ENCODE measurements at places on chromosomes 12 and 14. TPM values are rescaled to one million over a fixed set of nuclear protein-coding genes. Genes with fewer than 3 reads are reported as not detected.
A peak's percentile ranks its signal among the peaks of the same experiment; 100 is the strongest.

- no peak for DNase-seq
These were observed 37.2 kb downstream of the RAN start for GRCh38 chr12:130909111-130909510.

Gene PMCH
- not detected for total RNA-seq

DNA sequence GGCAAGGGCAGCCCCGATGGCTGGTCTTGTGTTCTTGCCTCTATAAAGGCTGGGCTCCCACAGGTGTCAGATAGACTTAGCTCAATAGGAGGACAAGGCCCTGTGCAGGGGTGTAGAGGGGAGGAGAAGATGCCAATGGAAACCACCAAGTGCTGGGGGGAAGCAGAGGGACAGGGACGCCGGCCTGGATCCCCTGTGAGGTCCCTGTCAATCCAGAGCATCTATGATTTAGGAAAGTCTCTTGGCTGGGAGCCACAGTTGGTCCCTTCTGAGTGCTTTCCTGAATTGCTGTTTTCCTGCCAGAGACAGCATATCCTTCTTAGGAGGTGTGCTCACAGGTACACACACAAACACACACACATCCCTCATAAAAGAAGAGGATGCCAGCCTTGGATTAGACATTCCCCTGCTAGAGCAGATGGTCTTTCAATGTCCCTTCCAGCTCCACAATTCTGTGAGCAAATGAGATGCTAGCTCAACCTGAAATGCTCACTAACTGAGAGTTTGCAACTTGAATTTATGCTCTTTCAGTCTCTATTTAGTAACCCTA is 62.7 kb downstream of the TTC7B start:
- no peak for DNase-seq

GRCh38 chr12:121781484-121781997 is 11.9 kb downstream of the RHOF start:
- peak; percentile 38 for DNase-seq

- no peak for DNase-seq
These were observed 905.0 kb upstream of the ATXN7L3B start for GRCh38 chr12:73632661-73633060.

DNA sequence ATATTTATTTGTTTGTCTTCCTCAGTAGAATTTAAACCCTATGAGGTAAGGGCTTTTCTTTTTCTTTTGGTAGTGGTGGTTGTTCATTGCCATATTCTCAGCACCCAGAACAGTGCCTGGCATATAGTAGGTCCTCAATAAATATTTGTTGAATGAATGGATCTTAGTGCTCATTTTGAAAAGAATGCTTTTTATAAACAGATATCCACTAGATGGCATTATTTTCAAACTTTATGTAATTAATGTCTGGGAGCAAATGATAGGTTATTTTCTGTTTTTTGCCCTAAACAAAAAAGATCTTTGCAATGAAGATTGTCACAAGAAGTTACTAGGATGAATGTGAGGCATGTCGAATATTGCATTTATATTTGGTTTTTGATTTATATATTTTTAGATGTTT is 64.1 kb downstream of the RAD51B start:
- DNase-seq: no peak

Gene KLRC2
- not detected for total RNA-seq

DNA sequence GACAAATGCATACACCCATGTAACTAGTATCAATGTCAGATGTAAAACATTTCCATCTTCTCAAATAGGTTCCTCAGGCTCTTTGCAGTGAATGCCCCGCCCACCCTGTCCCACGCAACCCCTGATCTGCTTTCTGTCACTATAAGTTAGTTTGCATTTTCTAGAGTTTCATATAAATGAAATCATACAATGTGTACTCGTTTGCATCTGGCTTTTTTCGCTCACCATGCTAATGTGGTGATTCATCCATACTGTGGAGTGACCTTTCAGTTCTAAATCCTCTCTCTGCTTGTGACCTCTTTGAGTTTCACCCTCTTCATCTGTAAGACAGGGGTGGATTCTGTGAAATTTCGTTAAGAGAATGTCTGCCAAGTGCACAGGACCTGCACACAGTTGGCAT is 30.6 kb upstream of the MSI1 start:
- DNase-seq: no peak

GRCh38 chr12:44193281-44193680 is 357.4 kb downstream of the TMEM117 start:
- DNase-seq: no peak

Gene PLEKHD1
- total RNA-seq: not detected

Gene CACNA2D4
- 0.69 TPM for total RNA-seq

Gene KITLG
- 0.09 TPM for total RNA-seq

Gene RHNO1
- 21.8 TPM for total RNA-seq

Gene SAMD4A
- 6.8 TPM for total RNA-seq

Gene NRIP2
- total RNA-seq: not detected

- DNase-seq: no peak
These were observed 5.6 kb downstream of the OR10P1 start for GRCh38 chr12:55642267-55642666.

GRCh38 chr12:70255311-70255710 is 12.1 kb downstream of the CNOT2 start:
- no peak for DNase-seq

GRCh38 chr12:82886671-82887340 is 200.1 kb downstream of the TMTC2 start:
- no peak for DNase-seq
